ENCODE measurements at places on chromosomes 11 and 22. TPM values are rescaled to one million over a fixed set of nuclear protein-coding genes. Genes with fewer than 3 reads are reported as not detected.

DNA sequence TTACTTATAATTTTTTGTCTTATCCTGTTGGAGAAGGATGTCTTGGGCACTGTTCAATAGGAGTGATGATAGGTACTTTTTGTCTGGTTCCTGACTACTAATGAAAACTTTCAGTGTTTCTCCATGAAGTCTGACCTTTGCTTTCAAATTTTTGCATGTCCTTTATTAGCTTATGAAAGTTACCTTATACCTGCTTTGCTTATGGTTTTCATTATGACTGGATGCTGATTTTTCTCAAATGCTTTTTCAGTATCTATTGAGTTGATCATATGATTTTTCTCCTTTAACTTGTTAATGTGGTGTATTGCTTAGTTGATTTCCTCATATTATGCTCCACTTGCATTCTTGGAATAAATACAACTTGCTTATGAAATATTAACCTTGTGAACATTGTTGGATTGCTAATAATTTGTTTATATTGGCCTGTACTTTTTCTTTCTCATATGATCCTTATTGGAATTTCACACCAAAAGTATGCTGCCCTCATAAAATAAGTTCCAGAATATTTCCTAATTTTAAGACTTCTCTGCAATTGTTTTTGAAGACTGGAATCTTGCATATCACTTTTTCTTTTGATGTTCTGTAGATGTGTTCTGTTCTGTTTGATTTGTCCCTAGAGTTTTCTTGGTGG is 85.0 kb upstream of the SC5D start:
- no peak overlapping the region for H3K4me3 ChIP-seq
- no peaks in the 10 kb centered on the region for H3K36me3 ChIP-seq
- no peak overlapping the region for H3K27ac ChIP-seq
- no peak for DNase-seq
- H3K4me1 ChIP-seq, result no peaks in the 10 kb centered on the region

- H3K27me3 ChIP-seq, result no peaks in the 10 kb centered on the region
- peak overlapping the region; percentile 36 for H3K4me3 ChIP-seq
- H3K4me1 ChIP-seq, result peaks cover 33% of the 10 kb centered on the region
- peak overlapping the region; percentile 17 for H3K27ac ChIP-seq
- H3K36me3 ChIP-seq, result no peaks in the 10 kb centered on the region
Observed at GRCh38 chr22:35894937-35895708, 133.5 kb downstream of the RBFOX2 start.

DNA sequence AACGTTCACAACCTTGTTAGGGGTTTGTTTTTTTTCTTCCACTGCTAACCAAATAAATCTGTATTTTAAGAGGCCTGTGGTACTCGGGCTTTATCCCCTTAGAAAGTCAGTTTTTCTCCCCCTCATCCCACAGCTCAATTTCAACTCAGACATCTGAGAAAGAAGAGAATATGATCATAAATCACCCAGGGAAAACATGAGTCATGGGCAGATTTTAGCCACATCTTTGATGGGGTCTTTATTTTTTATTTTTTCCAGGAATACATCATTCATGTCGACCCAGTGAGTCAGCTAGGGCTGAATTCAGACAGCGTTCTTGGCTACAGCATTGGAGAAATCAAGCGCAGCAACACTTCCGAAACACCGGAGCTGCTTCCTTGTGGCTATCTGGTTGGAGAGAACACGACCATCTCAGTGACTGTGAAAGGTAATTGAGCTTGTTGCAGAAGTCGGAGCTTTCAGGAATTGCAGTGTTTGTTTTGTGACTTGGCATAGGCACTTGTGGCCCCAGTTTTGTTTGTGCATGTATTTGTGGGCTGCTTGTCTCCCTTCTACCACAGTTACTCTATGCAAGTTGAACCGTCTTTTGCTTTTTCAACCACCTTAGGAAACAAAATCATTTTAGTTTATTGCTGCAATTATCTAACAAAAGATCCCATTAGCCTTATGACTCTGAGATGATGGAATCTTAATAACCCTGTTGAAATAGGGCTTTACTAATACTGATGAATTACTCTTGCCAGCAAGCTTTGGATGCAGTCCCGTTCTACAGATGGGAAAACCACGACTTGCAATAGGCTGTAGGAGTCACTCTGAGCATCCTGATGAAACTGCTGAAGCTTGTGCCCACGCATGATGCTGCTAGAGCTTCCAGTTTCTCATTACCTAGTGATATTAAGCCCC is 62.7 kb downstream of the DBX1 start:
- peak; percentile 90 for DNase-seq
- H3K27me3 ChIP-seq, result no peaks in the 10 kb centered on the region
- peak overlapping the region; percentile 95 for H3K27ac ChIP-seq

GRCh38 chr11:126426820-126427749 is 71.6 kb downstream of the ST3GAL4 start:
- no peaks in the 10 kb centered on the region for H3K27me3 ChIP-seq
- H3K4me3 ChIP-seq, result no peak overlapping the region
- no peak for DNase-seq
- no peak overlapping the region for H3K27ac ChIP-seq
- peaks cover 5% of the 10 kb centered on the region for H3K36me3 ChIP-seq
- peaks cover 10% of the 10 kb centered on the region for H3K4me1 ChIP-seq

- no peaks in the 10 kb centered on the region for H3K36me3 ChIP-seq
- H3K4me1 ChIP-seq, result peaks cover 28% of the 10 kb centered on the region
- H3K4me3 ChIP-seq, result no peak overlapping the region
- no peaks in the 10 kb centered on the region for H3K27me3 ChIP-seq
Observed at GRCh38 chr11:73154178-73154577, 12.1 kb upstream of the FCHSD2 start.

DNA sequence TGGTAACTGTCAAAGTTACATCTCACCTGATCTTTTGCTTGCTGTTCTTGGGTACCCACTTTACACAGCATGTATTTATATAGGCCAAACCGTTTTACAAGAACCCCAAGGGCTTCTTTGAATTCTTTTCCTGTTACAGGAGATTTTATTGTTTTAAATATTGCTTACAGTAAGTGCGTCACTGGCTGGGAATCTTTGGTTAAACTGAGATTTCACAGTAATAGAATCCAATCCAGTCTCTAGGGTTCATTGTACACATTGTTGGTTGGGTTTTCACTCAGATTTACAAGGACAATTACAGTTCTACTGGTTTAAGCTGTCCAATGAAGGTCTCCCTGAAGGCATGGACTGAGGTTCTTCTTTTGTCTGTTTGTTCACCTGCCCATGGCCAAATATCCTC is 171.7 kb downstream of the INSC start:
- H3K27ac ChIP-seq, result peak overlapping the region; percentile 54

- peak overlapping the region; percentile 64 for H3K27ac ChIP-seq
- DNase-seq, result peak; percentile 58
- H3K36me3 ChIP-seq, result peaks cover 15% of the 10 kb centered on the region
Observed at GRCh38 chr11:72864702-72865655, 50.8 kb downstream of the ATG16L2 start.

- H3K27me3 ChIP-seq, result no peaks in the 10 kb centered on the region
- H3K4me1 ChIP-seq, result peaks cover 35% of the 10 kb centered on the region
- DNase-seq, result no peak
- no peak overlapping the region for H3K4me3 ChIP-seq
- H3K27ac ChIP-seq, result no peak overlapping the region
Observed at GRCh38 chr11:16000065-16000464, 356.3 kb downstream of the SOX6 start.

- peaks cover 4% of the 10 kb centered on the region for H3K36me3 ChIP-seq
- peaks cover 32% of the 10 kb centered on the region for H3K4me1 ChIP-seq
- no peak for DNase-seq
- peak overlapping the region; percentile 58 for H3K27ac ChIP-seq
Observed at GRCh38 chr22:31179345-31179744, 19.4 kb downstream of the RNF185 start.

DNA sequence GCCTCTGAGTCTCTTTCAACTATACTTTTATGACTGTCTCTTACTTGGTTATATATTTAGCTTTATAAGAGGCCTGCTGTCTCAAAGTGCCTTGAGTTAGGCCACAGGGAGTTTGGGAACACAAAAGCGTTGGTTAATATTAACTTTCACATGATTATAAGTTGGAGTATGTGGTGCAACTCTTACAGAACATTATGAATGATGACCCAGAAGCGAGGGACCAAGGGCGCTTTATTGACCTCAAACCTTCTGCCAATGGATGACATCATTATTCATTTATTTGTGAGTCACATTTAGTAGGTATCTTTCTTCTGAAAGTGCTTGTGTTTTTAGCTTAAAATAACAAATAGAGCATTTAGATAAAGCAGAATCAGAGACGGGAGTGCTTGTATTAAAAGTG is 298.0 kb upstream of the ZC3H12C start:
- H3K27ac ChIP-seq, result no peak overlapping the region
- no peak for DNase-seq
- H3K4me3 ChIP-seq, result no peak overlapping the region
- H3K36me3 ChIP-seq, result no peaks in the 10 kb centered on the region

- peak overlapping the region; percentile 18 for H3K27ac ChIP-seq
- peaks cover 16% of the 10 kb centered on the region for H3K4me1 ChIP-seq
Observed at GRCh38 chr11:78256962-78257361, 68.2 kb downstream of the USP35 start.

GRCh38 chr11:112121981-112122615 is 35.4 kb downstream of the SDHD start:
- H3K27me3 ChIP-seq, result no peaks in the 10 kb centered on the region
- no peak for DNase-seq
- H3K4me3 ChIP-seq, result no peak overlapping the region
- H3K36me3 ChIP-seq, result no peaks in the 10 kb centered on the region
- peaks cover 9% of the 10 kb centered on the region for H3K4me1 ChIP-seq
- no peak overlapping the region for H3K27ac ChIP-seq

- no peaks in the 10 kb centered on the region for H3K27me3 ChIP-seq
- no peak overlapping the region for H3K27ac ChIP-seq
- no peaks in the 10 kb centered on the region for H3K4me1 ChIP-seq
- no peaks in the 10 kb centered on the region for H3K36me3 ChIP-seq
- DNase-seq, result no peak
- no peak overlapping the region for H3K4me3 ChIP-seq
Observed at GRCh38 chr11:68821670-68822069, 20.0 kb downstream of the CPT1A start.

- no peaks in the 10 kb centered on the region for H3K4me1 ChIP-seq
- no peak overlapping the region for H3K27ac ChIP-seq
- H3K36me3 ChIP-seq, result no peaks in the 10 kb centered on the region
Observed at GRCh38 chr11:131790586-131790985, 420.2 kb downstream of the NTM start.

GRCh38 chr11:132242632-132243031 is 872.2 kb downstream of the NTM start:
- no peak overlapping the region for H3K4me3 ChIP-seq
- no peaks in the 10 kb centered on the region for H3K4me1 ChIP-seq
- H3K27me3 ChIP-seq, result no peaks in the 10 kb centered on the region
- H3K27ac ChIP-seq, result no peak overlapping the region
- H3K36me3 ChIP-seq, result no peaks in the 10 kb centered on the region

The MUC2 gene
- not detected for total RNA-seq

The RIMBP3B gene
- total RNA-seq, result 0.29 TPM

Measured in osteoblast (primary cell).